ENCODE measurements at places on chromosomes 5 and 9.

DNA sequence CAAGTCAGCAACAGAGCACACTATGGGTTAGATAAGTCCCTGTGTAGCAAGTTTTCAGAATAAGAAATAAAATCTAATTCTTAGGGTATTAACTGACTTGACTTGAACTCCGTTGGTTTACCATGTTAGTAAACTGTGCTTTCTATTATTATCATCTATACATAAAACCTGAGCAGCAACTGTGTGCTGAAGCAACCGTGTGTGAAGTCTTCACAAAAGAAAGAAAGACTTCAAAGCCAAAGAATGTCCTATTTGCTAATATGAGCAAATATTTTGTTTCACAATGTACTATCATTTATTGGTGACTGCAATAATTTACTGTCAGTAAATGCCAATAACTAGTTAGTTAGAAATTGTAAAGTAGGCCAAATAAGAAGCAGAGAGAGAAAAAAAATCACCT is 32.7 kb downstream of the ERAP1 start:
- DNase-seq: no peak

DNA sequence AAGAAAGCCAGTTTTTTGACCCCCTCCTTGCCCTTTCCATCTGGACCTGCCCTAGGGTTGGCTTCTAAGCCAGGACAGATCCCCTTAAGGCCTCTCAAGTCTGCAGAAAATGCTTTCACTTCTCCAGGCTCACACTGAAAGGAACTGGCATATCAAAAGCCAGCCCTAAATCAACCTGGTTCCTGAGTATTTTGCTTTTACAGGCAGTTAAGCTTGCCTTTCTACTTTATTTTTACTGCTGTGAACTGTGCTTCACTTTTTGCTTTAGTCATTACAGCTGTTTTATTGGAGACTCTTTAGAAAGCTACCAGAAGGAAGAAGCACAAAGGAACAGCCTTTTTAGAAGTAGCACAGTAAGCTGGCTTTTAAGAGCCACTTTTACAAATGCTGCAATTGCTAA is 5.0 kb downstream of the TARS1 start:
- no peak for DNase-seq

DNA sequence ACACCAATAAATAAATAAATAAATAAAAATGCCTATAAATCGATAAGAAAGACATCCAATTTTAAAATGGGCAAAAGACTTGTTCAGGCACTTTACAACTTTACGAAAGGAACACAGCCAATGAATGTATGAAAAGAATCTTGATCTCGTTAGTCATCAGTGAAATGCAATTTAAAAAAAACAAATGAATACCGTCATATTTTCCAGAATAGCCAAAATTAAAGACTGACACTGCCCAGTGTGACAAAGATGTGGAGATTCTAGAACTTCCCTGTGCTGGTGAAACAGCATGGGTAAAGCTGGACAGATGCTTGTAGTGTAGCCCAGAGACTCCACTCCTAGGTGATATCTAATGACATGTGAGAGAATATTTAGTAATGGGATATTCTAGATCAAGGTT is 127.1 kb downstream of the GOLPH3 start:
- no peak for DNase-seq

DNA sequence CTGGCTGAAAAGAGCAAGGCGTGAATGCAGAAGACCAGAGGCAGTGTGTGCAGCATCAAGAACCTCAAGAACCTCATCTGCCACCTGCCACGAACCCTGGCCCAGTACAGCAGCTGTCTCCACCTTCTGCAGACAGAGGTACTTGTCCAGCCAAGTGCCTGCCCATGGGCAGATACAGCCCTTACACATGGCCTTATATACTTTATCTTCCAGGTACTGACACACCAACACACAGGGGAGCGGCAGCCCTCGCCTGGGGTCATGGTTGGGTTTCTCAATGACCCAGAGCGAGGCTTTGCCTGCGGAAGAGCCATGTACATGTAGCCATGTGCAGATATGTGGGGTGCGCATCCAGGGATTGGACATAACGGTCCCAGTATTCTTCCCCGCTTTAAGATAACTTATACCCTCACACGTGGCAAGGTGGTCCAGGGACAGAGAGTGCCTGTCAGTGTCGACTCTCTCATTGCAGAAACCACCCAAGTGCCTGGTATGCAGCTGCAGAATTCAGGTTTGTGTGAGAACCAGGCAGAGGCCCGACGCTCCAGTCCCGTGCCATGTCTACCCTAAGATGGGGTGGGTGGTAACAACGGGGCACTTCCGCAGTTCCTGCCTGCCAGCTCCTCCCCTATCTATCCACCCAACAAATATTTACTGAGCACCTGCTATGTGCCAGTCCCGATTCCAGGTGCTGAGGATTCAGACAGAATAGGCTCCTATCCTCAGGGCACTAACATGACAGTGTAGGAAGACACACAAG is 206.9 kb downstream of the FSTL4 start:
- no peak for DNase-seq

DNA sequence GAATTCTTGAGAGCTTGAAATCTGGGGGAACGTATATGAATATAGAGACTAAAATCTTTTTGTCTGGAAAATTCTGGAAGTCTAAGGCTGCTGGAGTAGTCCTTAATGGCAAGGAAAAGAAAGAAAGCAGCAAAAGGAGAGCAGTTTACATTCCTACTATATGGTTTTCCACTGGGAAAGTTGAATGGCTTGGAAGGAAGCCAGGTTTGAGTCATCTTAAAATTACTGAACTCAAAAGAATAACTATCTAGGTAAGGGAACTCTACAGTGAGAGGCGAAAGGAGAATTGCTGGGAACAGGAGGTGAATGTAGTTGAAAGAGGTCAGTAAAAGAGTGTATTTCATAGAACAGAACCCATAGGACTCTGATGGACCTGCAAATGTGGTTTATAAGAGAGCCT is 258.1 kb upstream of the EDIL3 start:
- no peak for DNase-seq

GRCh38 chr9:75210215-75210614 is 121.9 kb downstream of the OSTF1 start:
- no peak for DNase-seq

Data from stimulated activated CD4-positive, alpha-beta T cell treated with anti-CD3 and anti-CD28 coated beads, Interleukin-1b, Interleukin-23, amount 100 ng/mL, for 48 hours (primary cell).